ENCODE measurements at places on chromosomes 13 and 19. TPM values are rescaled to one million over a fixed set of nuclear protein-coding genes. Genes with fewer than 3 reads are reported as not detected.

- DNase-seq = no peak
Observed at GRCh38 chr13:50014386-50014785, 858 bp upstream of the KCNRG start.

DNA sequence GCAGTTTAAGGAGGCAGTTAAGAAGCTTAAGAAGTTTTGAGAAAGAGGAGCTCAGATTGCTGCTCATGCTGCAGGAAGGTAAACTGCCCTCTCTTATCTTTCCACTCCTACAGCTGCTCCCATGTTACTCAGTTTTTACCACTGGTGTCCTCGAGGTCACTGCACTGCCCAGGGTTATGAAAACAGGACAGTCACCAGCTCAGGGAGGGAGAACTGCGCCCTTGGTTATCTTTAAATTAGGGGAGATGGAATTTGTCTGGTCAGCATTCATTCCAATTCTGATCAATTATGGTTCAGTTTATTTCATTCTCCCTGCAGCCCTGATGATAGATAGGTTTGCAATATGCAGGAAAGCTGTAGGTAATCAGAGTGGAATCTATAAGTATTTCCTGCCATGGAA lies 10.8 kb upstream of the SLC46A3 start:
- no peak for DNase-seq

PDE4A gene
- total RNA-seq = 1.5 TPM

DENND1C gene
- 0.19 TPM for total RNA-seq

ZNF567 gene
- total RNA-seq = 27.7 TPM

DNA sequence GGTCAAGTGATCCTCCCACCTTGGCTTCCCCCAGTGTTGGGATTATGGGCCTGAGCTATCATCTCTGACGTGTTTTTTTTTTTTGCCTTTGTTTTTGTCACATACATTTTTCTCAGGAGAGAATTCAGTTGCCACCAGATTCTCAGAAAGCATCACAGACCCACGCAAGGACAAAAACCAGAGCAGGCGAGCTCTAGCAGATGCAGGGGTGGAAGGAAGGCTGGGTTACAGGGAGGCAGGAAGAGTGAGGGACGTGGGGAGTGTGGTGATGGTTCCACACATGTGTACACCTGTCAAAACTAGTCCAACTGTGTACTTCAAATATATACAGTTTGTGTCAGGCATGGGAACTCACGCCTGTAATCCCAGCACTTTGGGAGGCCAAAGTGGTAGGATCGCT lies 4.3 kb downstream of the TMEM161A start:
- DNase-seq = no peak

DNA sequence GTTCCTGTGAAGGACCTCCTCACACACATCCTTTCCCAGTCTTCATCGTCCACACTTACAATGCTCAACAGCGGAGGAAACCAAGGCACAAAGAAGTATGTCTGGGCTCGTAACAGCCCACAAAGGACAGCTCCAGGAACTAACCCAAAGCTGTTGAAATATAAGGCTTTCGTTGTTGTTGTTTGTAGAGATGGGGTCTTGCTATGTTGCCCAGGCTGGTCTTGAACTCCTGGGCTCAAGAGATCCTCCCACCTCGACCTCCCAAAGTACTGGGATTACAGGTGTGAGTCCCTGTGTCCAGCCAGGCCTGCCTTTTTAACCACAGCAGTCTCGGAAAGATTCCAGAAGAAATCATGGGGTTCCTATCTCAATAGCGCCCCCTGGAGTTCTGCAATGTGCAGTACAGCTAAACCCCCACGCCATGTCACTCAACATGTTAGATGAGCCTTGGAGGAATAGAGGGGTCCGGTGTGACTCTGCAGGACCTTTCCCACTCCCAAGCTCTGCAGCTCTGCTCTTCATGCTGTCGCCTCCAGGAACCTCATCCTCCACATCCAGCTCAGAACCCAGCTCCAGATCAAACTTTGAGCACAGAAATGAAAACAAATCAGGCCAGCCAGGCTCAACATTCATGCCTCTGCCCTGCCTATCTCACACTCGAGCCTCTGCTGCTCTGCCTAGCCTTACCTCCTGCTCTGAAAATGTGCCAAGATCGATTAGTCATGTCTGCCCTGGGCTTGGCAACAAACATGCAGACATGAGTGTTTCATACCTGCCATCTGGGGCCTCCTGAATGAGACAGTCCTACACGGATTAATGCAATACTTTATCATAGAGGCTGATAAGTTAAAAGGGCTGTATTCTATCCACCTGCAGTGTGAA lies 7.5 kb downstream of the PLA2G4C start:
- DNase-seq = peak; percentile 69

GRCh38 chr19:1237754-1238368 lies at the start of gene CBARP:
Gene CBARP, minus strand, starts transcription at chr19:1238005. Its CDS starts 1,905 bp downstream, at chr19:1236100.
- DNase-seq = peak; percentile 89

FCGBP gene
- 0.22 TPM for total RNA-seq

GRCh38 chr19:2494084-2494446 lies 18.1 kb downstream of the GADD45B start:
- no peak for DNase-seq
